ENCODE measurements at places on chromosomes 5 and 9.
A peak's percentile ranks its signal among the peaks of the same experiment; 100 is the strongest.

GRCh38 chr5:170563824-170564567 is 60.2 kb downstream of the KCNIP1 start:
- no peak for DNase-seq

- DNase-seq = no peak
These were observed 130.6 kb upstream of the EPB41L4A start for GRCh38 chr5:112549605-112550166.

DNA sequence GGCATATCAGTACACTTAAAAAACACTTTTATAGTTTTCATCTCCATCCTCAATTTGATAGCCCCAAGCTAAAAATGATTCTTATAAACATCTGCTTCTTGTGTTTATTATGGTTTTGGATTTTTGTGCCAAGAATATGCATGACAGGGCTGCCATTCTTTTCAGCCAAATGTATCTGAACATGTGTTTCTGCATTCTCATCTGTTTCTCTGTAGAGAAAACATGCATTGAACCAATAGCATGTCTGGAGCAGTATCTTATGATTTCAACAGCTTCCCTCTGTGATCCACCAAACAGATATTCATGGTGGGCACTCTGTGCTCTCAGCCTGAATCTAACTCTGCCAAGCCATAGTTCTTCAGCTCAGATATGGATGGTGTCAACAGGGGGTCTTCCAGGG is 99.3 kb upstream of the ERCC6L2 start:
- DNase-seq = no peak

DNA sequence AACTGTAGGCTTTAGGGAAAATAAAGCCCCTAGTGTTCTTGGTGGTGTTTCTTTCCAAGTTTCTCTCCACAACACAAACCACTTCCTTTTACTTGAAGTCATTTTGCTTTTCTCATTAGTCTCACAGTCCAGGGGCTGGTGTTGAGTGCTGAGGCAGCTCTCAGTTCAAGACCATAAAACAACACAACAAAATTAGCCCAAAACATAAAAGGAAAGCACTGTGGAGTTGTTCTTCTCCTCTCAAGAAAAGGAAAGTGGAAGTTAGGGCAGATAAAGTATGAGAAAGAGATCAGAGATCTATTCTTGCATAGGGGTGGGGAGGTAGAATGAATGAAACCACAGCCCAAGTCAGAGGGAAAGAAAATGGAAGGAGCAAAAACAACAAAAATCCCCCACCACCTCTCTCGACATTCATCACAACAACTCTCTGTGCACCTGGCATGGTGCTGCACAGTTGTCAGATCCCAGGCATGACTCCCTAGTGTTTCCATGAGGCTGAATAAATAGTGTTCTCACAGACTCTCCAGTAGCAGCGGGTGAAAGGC is 569.9 kb downstream of the RAB3C start:
- DNase-seq = no peak

DNA sequence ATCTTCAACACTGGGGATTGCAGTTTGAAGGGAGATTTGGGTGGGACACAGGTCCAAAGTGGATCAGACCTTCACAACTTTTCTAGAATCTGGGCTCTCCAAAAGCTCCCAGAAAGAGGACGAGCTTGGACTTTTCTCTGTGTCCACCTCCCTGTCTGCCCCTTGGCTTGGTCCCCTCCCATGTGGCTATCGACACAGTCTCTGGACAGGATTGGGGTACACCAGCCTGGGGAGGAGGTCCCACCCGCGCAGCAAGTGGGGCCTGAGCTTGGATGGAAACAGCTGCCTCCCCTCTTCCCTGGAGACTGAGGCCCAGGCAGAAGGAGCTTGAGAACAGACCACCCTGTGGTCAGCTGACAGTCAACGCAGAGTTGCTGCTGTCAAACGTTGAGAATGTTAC is 84.6 kb upstream of the FCN1 start:
- DNase-seq = no peak

- DNase-seq = no peak
These were observed 20.3 kb downstream of the ZDHHC11B start for GRCh38 chr5:763998-764781.

DNA sequence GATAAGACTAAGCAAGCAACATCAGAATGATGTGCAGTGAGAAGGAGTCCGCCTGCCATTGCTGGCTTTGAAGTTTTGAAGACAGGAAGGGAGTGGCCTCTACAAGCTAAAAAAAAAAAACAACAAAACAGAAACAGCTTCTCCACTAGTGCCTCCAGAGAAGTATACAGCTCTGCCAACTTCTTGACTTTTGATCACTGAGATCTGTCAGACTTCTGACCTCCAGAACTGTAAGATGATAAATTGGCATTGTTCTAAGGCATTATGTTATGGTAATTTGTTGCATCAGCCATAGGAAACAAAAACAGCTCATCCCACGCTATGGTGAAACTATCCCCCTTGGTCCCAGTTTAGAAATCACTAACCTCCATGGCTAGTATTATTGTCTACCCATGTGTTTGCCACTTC is 131.0 kb upstream of the VCAN start:
- no peak for DNase-seq

- no peak for DNase-seq
These were observed at the start of gene MVB12B for GRCh38 chr9:126326228-126327005. TSS of gene MVB12B (plus strand) at chr9:126326829. CDS start at chr9:126326930, 101 bp downstream.

DNA sequence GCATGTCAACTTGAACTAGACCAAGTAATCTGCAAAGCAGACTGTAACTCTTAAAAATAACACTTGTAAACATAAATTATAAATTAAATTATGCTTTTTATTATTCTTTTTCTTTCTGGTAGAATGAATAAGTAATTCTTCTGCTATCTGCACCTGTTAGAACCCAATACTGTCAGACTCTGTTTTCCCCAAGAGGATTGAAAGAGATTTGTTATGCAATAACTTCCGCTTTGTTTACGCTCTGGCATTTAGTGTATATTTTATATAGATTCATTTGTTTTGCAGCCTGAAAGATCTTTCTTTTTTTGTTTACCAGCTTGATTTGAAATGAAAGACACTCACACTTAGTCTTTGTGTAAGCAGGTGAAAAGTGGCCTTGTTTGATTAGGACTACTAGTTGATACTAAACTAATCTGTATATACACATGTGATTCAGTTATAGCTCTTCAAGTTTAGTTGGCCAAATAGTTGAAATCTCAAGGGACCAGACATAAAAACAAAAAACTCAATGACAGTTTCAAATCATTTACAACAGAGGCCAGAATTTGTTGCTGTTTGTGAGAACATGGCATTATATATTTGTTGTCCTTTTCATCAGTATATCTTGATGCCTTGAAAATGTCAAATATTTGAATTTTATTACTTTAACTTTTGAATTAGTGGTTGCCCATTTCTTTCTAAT is 155.8 kb downstream of the PBX3 start:
- DNase-seq = no peak

- peak; percentile 56 for DNase-seq
These were observed 14.6 kb upstream of the PRR16 start for GRCh38 chr5:120449501-120449900.

GRCh38 chr5:164317676-164318075 is 812.3 kb downstream of the MAT2B start:
- no peak for DNase-seq

GRCh38 chr5:77877516-77878355 is 101.6 kb upstream of the TBCA start:
- DNase-seq = no peak

- DNase-seq = no peak
These were observed 3.6 kb downstream of the GDNF start for GRCh38 chr5:37836235-37836591.

GRCh38 chr9:89647366-89648128 is 42.7 kb downstream of the GADD45G start:
- no peak for DNase-seq

- peak; percentile 21 for DNase-seq
These were observed 181.1 kb upstream of the SPEF2 start for GRCh38 chr5:35436400-35437057.

GRCh38 chr5:66839636-66840185 is 243.5 kb downstream of the MAST4 start:
- no peak for DNase-seq

- no peak for DNase-seq
These were observed 15.8 kb upstream of the NRARP start for GRCh38 chr9:137317718-137318511.
